Prostate gland (tissue), 2 donors: ENCODE measurements at places on chromosomes 11 and 22.

DNA sequence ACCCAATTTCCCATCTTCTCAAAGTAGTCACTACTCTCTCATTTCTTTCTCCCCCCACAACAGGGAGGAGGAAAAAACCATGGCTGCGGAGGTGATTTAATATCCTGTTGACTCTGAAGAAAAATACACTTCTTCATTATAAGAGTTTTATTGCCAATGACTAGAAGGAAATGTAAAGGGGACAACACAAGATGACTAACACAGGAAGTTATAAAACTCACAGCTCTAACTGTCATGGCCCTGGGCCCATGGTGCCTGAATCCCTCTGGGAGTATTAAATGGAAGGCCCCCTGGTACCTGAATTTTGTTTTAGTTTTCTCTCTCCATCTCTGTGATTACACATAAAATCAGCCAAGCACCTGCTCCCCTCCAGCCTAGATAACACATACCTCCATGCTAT is 352.8 kb upstream of the FAT3 start:
- no peak for DNase-seq

DNA sequence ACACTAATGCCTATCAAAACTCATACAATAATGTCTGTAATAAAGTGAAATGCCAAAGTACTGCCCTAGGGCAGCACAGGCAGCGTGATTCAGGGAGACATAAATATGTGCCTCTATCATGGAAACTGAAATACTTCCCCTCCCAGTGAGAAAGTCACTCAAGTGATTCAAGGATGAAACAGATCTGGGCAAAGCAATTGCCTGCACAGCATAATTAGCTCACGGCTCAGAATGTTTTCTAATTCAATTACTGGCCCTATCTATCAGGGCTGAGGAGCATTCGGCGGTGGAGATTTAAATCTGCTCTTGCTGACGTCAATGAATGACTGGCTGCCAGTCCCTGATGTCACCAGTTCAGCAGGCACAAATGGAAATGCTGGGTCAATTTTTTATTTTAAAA is 27.7 kb upstream of the PPP2R1B start:
- DNase-seq = no peak

DNA sequence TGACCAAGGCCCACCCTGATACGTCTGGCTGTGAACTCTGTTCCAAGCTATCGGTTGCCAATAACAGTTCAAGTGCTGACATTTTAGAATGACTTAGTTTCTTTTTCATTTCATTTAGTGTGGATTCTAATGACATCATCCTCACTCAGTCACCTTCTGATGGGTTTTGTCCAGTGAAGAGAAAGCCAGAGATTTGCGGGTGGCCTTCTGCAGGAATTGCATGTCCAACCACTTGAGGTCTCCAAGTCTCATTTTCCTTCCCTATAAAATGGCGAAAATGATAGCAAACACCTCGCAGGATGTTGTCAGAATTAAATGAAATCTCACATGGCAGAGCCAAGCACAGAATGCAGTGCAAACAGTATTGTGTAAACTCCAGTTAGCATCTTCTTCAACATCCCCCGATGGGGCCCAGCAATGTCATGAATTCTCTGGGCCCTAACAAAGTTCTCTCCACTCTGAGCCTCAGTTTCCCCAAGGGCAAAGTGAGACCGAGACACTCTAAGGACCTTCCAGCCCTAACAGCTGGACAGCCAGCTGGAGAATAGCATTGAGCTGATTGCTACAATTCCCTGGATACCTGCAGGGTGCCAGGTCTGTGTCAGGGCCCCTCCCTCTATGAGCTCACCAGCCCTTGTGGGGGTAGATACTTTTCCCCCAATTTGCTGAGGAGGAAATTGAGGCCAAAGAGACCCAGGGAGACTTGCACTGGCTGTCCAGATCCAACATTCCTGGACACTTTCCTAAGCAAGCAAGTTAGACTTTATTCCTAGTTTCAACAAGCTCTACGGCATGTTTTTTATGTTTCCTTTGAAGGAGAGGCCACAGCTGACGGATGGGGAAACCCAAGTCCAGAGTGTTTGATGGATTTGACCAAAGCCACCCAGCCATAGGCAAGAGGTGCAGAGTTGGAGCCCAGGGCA is 286.7 kb downstream of the MN1 start:
- DNase-seq = no peak

DNA sequence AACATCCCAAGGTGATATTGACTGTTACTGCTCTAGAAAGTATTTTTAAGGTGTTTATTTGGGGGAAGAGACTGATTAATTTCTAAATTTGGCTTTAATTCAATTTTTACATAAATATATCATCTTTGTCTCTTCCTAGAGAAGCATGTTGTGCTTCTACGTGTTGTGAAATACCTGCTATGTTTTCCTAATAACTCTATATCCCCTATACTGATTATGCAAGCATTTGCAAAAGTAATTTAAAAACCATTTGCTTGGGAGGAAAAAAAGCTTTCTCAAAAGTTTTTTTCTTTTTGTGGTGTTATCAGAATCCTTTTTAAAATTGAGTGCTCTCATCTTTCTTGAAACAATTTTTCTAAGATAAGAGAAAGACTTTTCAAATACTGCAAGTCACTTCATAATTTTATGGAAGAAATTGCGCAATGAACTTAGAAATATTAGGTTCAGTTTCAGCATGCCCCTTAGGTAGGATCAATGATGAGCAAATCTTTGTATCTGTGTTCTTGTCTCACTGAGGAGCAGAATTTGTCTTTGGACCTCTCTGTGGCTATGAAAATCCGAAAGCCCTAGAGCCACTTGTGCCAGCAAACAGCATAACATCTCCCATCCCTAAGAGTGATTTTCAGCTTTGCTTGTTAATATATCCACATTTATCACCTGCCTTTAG is 7.4 kb upstream of the BLID start:
- DNase-seq = no peak

GRCh38 chr11:69317401-69318092 is 23.6 kb downstream of the MYEOV start:
- DNase-seq = no peak

DNA sequence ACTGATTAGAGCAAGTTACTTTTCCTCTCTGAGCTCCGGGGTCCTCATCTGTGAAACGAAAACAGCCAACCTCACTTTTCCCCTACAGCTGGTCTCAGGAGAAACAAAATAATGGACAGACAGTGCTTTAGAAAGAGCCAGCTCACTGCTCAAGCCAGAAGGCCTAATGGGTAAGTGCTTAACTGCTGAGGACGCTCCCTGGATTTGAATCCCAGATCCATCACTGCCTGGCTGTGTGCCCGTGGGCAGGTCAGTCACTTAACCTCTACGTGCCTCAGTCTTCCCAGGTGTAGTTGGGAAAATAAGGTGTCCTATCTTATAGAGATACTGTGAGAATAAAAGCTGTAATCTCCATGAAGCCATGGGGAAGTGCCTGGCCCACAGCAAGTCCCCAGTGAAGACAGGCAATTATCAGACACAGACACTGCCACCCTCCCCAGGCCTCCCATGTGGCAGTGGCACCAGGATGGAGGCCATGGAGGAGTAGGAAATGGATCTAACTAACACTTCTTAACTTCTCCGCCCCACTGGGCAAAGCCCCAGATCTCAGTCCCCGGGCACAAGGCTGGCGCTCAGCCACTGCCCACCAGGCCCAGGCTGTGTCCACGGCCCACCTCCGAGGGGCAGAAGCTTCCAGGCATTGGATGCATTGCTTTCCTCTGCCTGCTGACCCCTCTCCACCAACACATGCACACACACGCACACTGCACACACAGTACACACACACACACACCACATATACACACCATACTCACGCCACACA is 9.2 kb downstream of the TP53I11 start:
- no peak for DNase-seq

DNA sequence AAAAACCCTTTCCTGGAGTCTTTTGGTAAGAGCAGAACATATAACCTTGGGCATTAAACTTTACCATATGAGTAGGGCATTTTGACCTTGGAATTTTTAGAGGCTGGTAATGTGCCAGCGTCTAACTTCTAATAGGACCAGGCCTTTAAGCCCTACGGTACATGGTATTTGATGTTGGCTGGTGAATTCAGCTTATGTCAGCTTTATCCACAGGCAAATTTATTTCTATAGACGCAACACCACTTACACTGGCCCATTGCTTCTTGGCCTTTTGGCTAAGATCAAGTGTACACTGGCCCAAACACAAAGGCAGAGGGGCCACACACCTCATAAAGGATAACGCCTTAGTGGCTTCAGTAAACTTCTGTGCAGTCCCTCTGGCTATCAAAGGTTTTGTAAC is 410.2 kb upstream of the LARGE1 start:
- no peak for DNase-seq

GRCh38 chr11:122207921-122208764 is 92.1 kb upstream of the BLID start:
- DNase-seq = no peak

GRCh38 chr11:48022445-48022844 is 42.1 kb downstream of the PTPRJ start:
- no peak for DNase-seq

GRCh38 chr11:6474806-6475500 is 1.2 kb upstream of the TRIM3 start:
- no peak for DNase-seq

DNA sequence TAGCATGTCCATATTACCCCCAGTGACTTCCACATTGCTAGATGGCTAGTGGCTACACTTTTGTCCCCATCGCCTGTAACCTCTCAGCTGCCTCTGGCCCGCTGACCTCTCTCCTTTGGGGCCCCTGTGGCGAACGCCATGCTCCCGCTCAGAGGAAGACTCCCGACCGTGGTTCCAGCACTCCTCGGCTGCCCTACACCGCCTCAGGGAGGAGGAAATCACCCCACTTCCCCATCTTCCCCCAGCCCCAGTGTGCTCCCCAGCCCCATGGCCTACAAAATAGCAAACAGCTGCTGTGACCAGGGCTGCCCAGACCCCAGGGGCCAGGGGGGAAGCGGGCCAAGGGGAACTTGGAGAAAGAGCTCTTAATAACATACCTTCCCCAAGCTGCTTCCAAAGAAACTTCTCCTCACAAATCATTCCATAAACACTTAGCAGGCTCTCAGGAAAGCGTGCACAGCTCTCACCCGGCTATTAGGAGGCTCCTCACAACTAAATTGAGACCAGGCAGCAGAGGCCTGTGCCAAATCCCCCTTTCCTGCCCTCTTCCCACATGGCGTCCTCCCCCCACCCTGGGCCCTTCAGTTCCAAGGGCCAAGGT is 63.5 kb upstream of the WNT11 start:
- DNase-seq = no peak

GRCh38 chr11:2391181-2391975 is 9.2 kb upstream of the TSSC4 start:
- DNase-seq = no peak

DNA sequence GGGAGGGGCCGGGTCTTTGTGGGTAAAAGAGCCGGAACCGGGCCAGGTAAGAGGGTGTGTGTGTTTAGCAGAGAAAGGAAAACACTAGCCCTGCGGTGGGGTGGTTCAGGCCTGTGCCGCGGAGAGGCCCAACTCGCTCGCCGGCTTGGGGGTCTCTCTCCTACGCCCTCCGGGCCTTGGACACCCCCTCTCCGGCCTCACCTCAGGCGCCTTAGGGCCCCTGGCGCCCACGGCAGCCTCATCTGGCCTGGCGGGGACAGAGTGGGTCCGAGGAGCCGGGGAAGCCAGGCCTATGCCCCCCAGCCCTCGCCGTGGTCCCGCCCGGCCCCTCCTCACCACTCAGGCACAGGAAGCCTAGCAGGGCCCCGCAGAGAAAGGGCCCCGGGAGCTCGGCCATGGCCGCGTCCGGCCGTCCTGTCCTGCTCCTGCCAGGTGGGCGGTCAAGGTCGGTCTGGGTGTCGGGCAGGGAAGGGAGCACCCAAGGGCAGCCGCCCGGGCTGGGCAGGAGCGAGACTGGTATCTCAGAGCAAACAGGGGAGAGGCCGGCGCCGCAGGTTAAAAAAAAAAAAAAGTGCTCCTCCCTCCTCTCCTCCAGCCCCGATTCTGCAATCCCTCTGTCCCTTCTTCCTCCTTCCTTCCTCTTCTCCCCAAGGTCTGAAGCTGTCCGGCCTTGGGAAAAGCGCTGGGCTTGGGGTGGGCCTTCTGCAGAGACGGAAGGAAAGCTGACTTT is at the start of gene VSIG2:
VSIG2 (minus strand) TSS at position 515 of the 730 bp plus-strand sequence; CDS start at position 397, 118 bp downstream.
- DNase-seq = no peak

DNA sequence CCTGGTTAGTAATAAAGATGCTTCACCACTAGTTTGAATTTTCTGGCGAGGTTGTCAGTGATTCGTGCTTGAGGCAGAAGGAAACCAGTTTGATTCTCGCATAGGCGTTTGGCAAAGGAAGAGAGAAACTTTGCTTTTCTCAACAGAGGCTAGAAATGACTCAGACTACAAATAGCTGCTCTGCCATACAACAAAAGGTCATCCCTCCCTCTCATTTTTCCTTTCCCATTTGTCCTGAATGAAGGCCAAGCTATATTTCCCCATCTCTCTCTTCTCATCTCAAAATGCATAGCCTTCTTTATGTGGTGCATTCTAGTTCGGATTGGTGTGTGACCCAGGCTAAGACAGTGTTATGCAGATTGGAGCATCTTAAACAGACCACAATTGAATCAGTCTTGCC is 741.4 kb downstream of the NTM start:
- no peak for DNase-seq

- DNase-seq = peak; percentile 28
Measured at GRCh38 chr11:8006349-8006977, 19.3 kb downstream of the EIF3F start.

DNA sequence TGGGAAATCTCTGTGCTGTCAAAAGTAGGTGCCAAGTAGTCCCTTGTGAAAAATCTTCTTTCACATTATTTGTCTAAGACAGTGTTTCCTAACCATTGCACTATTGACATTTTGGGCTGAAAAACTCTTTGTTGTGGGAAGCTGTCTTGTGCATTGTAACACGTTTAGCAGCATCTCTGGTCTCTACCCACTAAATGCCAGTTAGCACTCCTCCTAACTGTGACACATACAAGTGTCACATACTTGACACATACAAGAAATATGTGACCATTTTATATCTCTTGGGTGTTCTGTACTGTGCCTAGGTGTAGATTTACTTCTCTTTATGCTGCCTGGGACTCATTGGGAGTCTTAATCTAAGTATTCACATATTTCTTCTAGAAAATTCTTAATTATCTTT is 57.8 kb downstream of the NXPE1 start:
- no peak for DNase-seq

DNA sequence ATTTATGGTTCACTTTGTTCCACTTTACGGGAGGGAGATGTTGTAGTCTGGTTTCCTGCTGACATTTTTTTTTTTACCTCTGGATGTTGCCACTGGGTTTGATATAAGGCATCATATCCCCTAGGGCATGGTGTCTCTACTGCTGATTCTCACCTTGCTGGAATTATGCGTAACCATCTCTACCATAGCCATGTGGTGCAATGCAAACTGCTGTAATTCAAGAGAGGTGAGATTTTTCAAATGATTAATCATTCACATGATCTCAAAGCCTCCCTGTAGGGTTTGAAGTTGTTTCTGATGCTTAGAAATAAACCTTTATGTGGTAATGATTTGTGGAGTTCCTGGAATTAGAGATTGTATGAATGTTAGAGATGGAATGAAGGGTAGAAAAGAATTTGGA is 13.0 kb downstream of the MS4A3 start:
- no peak for DNase-seq

GRCh38 chr11:128156486-128156885 is 430.9 kb downstream of the ETS1 start:
- DNase-seq = no peak

- DNase-seq = no peak
Measured at GRCh38 chr22:31812977-31813605, 59.3 kb downstream of the DEPDC5 start.
